ENCODE measurements at places on chromosomes 1 and 21. TPM values are rescaled to one million over a fixed set of nuclear protein-coding genes. Genes with fewer than 3 reads are reported as not detected.

The MIXL1 gene
- total RNA-seq = 2.7 TPM

The HEYL gene
- total RNA-seq = not detected

The RASSF5 gene
- 30.0 TPM for total RNA-seq

- no peak for DNase-seq
These were observed 111.1 kb downstream of the CLEC20A start for GRCh38 chr1:178385662-178386061.

- no peak for DNase-seq
These were observed 69.5 kb upstream of the HSD17B7 start for GRCh38 chr1:162720996-162721395.

DNA sequence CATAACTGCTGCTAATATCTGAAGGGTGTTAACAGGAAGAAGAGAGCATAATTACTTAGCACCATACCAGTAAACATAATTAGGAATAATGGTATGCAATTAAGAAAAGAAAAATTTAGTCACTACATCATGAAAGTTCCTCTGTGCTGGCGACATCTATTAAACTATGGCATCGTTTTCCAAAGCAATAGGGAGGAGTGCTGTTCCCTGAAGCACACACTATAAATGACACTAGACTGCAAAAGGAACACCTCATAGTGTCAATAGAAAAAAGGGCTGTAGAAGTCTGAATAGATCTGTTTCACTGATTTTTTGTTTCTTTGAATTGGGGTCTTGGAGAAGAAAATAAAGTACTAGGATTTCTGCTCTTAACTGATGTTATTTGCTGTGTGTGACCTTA is 773.6 kb upstream of the B3GALT2 start:
- no peak for DNase-seq
